ENCODE measurements at places on chromosomes 13 and 19.

DNA sequence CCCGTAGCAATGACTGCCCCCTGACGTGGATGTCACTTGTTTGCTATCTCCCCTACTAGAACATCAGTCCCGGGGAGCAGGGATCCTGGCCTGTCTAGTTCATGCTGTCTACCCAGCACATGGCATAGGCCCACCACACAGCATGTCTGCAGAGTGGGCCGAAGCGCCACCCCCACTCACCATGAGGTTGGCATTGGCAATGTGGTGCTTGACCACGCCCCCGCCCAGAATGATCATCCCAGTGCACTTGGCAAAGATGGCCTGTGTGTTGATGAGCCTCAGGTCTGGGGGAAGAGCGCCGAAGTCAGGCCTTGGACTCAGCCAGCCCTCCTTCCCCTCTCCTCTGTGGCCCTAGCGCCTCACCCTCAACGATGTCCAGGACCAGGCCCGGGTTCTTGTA lies 4.8 kb downstream of the DHPS start:
- no peak for DNase-seq

GRCh38 chr13:81602241-81602640 lies 1261.3 kb upstream of the SPRY2 start:
- DNase-seq, result no peak

- DNase-seq, result no peak
Observed at GRCh38 chr13:40341096-40341471, 325.4 kb downstream of the FOXO1 start.

GRCh38 chr13:95494082-95494681 lies 58.3 kb upstream of the CLDN10 start:
- no peak for DNase-seq

- no peak for DNase-seq
Observed at GRCh38 chr13:94154367-94154766, 325.1 kb downstream of the DCT start.

Measured in stimulated activated naive CD4-positive, alpha-beta T cell (primary cell).